ENCODE measurements at places on chromosomes 4 and X. TPM values are rescaled to one million over a fixed set of nuclear protein-coding genes. Genes with fewer than 3 reads are reported as not detected.
A peak's percentile ranks its signal among the peaks of the same experiment; 100 is the strongest.

DNA sequence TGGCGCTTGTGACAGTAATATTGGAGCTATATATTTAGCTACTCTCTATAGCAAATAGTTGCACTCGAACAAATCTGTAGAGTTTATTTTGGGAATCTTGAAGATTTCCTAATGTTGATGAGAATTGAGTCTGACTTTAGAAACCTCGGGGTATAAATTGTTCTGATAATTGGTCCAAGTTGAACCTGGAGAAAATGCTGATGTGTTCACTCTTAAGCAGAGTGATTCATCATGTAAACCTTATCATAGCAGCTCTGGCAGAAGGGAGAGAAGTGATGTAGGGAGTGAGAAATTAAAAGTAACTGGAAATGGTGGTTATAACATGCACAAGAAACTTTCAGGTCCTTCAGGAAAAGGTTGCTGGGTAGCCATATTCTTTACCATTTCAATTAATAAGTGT is 16.4 kb upstream of the SLC4A4 start:
- DNase-seq: no peak

DNA sequence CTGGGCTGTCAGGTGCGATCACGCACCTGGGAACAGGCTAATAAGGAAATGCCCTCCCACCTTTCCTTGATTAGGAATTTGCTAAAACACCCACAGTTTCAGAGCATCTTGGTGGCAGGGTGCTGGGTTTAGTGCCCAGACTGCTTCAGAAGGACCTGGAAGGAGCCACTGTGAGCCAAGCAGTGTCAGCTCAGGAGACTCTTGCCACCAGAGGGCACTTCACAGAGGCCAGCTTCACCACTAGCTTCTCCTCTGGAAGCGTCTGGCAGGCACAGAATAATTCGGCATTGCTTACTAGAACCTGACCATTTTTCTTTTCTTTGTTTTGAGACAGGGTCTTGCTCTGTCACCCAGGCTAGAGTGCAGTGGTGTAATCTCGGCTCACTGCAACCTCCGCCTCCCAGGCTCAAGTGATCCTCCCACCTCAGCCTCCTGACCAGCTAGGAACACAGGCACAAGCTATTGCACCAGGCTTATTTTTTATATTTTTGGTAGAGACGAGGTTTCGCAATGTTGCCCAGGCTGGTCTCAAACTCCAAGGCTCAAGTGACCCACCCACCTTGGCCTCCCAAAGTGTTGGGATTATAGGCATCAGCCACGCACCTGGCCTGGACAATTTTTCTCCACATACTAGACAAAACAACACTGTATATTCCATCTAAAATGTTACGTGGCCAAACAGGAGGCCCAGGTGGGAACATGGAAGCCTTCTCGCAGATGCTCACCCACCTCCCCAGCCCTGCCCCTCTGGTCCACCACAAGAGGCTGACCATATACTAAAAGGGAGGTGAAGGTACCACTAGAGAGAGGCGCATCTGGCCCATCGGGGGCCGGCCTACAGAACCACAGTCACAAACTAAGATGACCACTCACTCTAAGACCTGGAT is 14.1 kb downstream of the NOP14 start:
- DNase-seq: no peak

- DNase-seq: no peak
These were observed 105.1 kb upstream of the GRPR start for GRCh38 chrX:16018291-16018690.

GRCh38 chr4:159481936-159482335 is 379.1 kb downstream of the RAPGEF2 start:
- DNase-seq: no peak

The FGD1 gene
- total RNA-seq: 1.7 TPM

- DNase-seq: no peak
These were observed 163.5 kb downstream of the MGST2 start for GRCh38 chr4:139828966-139829664.

GRCh38 chr4:81211956-81212355 is 3.1 kb downstream of the PRKG2 start:
- no peak for DNase-seq

DNA sequence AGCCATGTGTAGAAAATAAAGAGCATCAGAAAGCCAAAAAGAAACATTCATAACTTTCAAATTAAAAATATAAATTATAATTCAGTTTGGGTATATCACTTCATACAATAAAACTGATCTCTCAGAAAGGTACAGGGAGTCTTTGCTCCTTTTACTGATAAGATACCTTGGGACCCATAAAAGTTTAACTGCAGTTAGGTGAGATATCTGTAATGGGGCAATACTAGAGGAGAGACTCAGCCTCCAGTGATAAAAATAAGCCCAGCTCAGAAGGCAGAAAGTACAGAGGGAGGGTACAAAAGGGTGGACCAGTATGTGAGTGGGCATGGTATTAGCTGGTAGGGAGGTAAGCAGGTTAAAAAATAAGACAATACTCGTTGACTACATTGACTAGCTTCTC is 180.9 kb upstream of the AGTR2 start:
- no peak for DNase-seq

The TMPRSS11B gene
- not detected for total RNA-seq

The GPC4 gene
- 80.6 TPM for total RNA-seq

- peak; percentile 99 for DNase-seq
These were observed 47.4 kb downstream of the FGF2 start for GRCh38 chr4:122873821-122874593.

DNA sequence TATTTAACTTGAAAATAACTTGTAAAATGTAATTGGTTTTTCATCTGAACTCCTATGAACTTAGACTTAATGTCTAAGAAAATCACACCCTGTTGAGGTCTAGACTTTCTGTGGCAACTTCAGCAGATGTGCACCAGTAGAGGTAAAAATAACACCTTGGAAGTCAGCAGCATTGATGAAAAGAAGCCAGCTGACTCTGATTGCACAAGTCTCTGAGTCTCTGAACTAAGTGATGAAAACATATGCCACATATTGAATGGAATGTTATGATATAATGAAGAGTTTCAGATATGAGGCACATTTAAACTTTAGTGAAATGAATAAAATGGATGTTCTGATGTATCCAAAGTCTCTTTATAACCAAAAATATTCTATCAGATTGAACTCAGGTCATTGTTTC is 155.4 kb downstream of the GPM6A start:
- DNase-seq: no peak

GRCh38 chr4:1399508-1400190 is 6.6 kb downstream of the NKX1-1 start:
- no peak for DNase-seq

The GJB1 gene
- 0.55 TPM for total RNA-seq

- no peak for DNase-seq
These were observed 654.7 kb upstream of the IGFBP7 start for GRCh38 chr4:57764856-57765255.

- DNase-seq: peak; percentile 1
These were observed 1368.2 kb downstream of the STIM2 start for GRCh38 chr4:28228561-28229491.

The GABRE gene
- 11.2 TPM for total RNA-seq

DNA sequence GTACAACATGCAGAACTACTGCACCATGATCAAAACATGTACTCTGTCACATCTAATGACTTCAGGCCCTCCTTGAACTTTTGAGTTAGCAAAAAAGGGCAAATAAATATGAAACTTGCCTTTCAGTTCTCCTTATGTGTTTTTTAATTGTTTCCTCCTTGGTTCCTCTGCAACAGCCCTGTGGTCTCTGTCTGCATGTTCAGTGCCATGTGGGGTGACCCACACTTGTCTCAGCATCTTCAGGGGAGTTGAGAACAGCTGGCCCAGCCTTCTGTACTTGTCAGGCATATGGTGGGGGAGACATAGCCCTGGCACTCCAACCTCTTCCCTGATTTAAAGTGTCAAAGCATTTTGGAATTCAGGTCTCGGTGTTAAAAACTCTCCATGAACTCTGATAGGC is 188.0 kb upstream of the PGRMC2 start:
- no peak for DNase-seq

DNA sequence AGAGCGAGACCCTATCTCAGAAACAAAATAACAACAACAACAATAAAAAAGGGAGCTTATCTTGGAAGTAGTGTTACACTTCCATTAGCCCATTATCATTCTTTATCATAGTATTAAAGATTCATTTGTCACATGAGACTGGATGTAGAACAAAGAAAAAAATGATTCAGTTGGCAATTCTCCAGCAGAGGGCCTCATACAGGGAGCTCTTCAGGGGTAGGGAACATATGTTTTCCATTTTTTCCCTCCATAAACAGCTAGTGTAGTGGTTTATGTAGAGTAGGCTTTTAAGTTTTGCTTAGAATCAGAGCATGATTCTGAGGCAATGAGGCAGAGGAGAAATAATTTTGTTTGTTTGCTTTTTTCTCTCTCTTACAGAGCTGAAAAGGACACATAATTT is 5.8 kb downstream of the CPE start:
- no peak for DNase-seq

The GLRB gene
- total RNA-seq: 20.7 TPM

- no peak for DNase-seq
These were observed 217.7 kb upstream of the VEGFC start for GRCh38 chr4:177010418-177010817.

DNA sequence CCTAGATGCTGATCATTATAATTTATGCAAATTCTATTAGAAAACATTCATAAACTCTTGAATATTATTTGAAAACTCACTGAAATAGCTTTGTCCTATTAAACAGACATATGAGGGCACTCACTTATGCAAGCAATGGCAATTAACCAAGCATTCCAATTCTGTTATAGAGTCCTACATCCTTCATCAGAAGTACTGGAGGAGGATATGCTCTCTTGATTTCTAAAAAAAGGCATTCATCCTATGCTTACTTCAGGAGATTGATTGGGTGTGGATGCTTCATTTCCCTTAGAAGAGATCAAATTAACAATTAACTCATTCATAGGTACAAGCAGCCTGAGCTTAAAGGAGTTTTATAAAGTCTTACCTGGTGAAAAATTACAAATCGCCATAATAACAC is 1317.2 kb downstream of the PCDH7 start:
- peak; percentile 78 for DNase-seq

The IL1RAPL1 gene
- not detected for total RNA-seq

The CCDC158 gene
- total RNA-seq: 1.7 TPM

- DNase-seq: no peak
These were observed 31.0 kb downstream of the TMSB4X start for GRCh38 chrX:13005661-13006473.

DNA sequence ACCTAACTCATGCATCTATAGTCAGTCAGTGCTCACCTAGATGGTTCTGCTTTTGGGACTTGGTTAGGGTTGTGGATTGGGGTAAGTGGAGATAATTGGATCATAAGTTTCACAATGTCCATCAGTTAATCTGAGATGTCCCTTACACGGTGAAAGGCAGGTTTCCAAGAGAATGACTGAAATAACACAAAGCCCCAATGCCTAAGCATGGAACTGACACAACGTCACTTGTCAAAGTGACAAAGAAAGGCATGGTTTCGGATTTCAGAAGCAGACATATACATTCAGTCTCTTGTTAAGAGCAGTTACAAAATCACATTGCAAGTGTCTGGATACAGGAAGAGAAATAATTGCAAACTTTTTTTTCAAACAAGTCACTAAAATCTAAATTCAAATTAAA is 1456.9 kb downstream of the TECRL start:
- DNase-seq: no peak

The UGT2A3 gene
- total RNA-seq: 72.8 TPM

DNA sequence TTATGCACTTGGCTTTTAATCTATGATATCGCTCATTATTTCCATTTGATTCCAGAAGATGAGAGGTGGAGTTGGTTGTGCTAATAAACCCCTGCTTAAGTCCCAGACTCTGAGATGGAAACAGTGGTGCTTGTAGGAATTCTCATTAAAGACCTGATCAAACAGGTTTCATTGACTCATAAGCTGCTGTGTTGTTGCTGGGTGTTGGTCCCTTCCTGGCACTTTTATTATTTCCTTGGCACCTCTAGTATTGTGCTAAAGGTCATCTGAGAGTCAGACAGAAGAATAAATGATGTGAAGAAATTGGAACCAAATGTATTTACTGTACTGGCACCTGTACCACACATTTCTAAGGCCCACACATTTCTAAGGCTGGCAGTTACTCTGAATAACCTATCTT is 544.7 kb upstream of the NR3C2 start:
- peak; percentile 94 for DNase-seq

DNA sequence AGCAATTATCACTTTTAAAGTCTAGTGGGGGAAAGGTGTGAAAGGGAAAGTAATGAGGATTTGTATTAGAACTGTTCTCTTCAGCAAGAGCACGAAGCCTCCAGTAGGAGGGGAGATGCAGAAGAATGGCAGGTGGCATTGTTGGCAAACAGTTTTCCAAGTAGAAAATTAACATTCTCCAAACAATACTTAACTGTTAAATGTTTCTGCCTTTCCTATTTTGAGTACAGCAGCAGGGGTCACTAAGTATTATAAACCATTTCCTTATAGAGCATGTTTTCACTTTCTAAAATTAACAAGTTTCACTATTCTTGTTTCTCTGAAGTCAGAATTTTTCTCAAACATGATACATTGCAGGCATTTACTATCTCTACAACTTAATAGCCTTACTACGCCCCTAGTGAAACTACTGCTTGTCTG is 58.7 kb downstream of the LEF1 start:
- peak; percentile 45 for DNase-seq

DNA sequence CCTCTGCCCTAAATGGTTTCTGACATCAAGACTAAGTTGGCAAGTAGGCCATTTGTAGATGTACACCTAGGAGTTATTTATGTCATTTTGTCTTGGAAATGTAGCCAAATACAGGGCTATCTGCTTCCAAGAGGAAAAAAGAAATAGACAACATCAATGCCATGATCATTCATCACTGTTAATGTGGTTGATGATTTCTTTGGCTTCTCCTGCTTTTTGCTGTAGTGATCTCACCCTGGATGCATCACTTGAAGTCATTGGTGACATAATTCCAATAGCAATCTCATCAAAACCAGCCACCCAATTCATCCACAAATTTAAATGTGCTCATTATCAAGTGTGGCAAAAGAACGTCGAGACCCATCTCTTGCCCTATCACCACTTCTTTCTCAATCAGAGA is 222.6 kb upstream of the PPARGC1A start:
- DNase-seq: no peak

DNA sequence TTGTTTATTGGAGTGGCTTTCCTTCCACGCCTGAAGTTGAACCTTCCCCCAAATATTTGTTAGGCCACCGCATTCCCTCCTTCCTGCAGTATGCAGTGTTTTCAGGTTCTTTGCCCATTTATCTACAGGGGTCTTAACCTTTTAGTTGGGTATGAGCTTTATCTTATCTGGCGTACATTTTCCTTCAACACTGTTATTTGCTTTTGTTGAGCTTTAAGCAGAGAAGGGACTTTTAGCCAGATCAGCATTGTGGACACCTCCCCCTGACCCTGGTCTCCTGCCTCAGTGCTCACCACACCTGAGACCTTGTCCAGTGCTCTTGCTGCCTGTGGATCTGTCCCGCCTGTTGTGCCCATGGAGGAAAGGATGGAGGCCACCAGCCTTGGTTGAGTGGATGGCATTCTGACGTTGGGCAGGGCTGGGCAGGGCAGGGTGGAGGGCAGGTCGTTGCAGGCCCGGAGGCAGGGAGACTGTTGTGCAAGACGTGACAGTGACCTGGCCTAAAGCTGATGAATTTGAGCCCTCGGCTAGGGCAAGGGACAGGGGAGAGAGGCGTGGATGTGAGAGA is 998 bp upstream of the DUSP9 start:
- DNase-seq: no peak

The NSDHL gene
- total RNA-seq: 15.6 TPM

The LANCL3 gene
- total RNA-seq: 0.20 TPM

GRCh38 chr4:185137233-185137925 is 5.7 kb upstream of the SLC25A4 start:
- DNase-seq: no peak
